Activated CD4-positive, alpha-beta T cell treated with anti-CD3 and anti-CD28 coated beads, Interleukin-2, amount 50 U/mL, for 48 hours (primary cell): ENCODE measurements at places on chromosomes 4 and X.

GRCh38 chr4:88937081-88937480 lies 119.9 kb downstream of the FAM13A start:
- DNase-seq = no peak

DNA sequence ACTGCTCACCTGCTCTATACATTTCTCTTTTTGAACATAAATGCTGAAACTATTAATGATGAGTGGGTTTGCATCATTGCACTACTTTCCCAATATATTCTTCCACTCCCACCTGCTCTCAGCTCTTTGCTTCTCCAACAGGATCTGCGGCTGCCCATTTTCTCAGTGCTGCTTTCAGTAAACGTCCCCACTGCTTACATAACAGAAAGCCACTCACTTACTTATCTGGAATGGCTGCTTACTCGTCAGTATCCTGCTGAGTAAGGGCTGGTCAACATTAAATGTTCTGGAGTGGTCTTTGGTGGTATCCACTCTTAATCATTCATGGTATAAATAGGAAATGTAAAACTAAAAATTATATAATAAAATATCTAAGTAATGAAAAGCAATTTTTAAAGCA lies 112.8 kb upstream of the HPF1 start:
- no peak for DNase-seq

GRCh38 chrX:49610718-49611310 lies 12.0 kb downstream of the GAGE1 start:
- no peak for DNase-seq

- DNase-seq = no peak
Observed at GRCh38 chr4:92120810-92121498, 182.8 kb upstream of the GRID2 start.

DNA sequence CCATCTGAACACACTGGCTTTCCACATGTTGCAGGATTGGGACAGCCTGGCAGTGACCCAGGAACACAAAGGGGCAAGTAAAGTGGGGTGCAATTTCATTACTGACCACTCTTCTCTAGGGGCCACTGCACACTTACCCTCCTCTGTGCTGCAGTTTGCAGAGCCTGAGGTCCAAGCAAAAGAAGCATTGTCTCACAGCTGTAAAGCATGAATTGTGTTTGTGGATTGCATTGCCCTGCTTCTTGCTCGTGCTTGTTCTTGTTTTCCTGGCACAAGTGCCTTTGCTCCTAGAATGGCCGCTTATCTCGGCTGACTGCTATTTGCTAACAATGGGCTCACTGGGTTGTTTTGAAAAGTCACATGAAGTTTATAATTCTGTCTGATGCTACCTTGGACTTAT lies 209.1 kb upstream of the JADE1 start:
- no peak for DNase-seq

- no peak for DNase-seq
Observed at GRCh38 chrX:586351-586750, 44.2 kb upstream of the SHOX start.

GRCh38 chrX:126489116-126489695 lies 63.4 kb downstream of the DCAF12L1 start:
- DNase-seq = no peak

DNA sequence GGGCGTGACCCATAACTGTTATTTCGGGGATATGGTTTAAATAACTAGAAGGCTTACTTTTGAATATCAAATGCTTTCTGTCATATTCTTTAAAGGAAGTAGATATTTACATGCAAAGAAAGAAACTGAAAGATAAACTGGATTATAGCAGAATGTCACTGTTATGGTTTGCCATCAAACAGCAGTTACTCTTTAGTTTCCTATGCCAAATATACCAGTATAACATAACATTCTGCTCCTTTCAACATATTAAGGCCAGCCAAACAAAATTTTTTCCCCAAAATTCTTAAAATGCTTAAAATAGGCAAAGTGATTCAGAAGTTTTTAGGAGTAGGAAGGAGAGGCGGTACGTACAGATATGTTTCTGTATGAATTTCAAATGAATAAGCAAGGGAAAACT lies 27.0 kb downstream of the KDM6A start:
- DNase-seq = no peak

DNA sequence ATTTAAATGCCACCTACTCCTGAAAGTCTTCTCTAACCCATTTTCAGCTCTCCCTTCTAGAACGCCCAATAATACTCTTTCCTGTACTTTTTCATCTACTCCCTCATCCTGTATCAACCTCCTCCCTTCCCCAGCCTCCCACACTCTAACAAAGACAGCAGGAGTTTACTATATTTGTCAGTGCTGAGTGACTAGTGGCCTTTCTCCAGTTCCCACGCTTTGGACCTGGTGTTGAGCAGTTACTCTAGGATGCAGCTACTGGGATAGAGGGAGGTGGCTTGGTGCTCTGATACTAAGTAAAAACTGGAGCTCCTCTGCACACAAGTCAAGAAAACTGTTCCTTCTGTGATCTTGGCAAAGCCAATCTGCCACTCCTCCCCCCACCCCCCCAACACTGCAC lies 36.1 kb upstream of the KLHL13 start:
- no peak for DNase-seq

GRCh38 chr4:44629280-44629866 lies 22.1 kb downstream of the YIPF7 start:
- DNase-seq = peak; percentile 12

- DNase-seq = no peak
Observed at GRCh38 chr4:82746705-82747574, 51.7 kb downstream of the SCD5 start.

DNA sequence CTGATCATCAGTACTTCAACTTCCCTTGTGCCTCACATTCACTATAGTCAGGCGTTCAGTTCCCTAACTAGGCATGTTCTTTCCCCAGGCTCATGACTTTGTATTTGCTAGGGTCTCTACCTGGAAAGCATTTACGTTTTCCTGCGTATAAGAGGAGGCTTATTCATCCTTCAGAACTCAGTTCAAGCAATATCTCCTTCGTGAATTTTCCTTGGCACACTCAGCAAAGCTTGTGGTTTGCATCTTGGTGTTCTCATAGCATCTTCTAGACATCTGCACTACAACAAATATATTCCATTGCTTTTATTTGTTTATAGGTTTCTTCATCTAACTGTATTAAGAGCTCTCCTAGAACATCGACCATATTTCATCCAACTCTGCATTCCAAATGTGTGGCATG lies 2.6 kb downstream of the CXCL6 start:
- no peak for DNase-seq

DNA sequence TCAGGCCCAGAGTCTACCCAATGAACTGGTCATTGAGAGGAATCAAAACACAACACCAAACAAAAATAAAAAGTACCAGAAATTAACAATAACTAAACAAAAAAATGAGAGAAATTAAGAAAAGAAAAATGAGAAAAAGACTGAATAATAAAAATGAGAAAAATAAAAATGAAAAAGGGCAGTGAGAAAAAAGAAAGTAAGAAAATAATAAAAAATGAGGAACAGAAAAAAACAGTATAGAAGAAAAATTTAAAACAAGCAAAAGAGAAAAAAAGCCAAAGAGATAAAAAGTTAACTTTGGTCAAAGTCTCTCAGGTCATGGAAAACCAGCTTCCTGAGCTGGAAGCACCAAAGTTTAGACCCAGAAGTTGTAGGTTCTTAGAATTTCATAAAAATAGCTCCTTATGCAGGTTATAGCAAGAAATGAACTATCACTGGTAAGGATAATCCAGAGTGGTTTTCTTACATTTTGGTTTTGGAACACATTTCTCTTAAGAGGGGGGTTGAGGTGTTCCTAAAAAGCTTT lies 51.0 kb upstream of the WDR17 start:
- no peak for DNase-seq

DNA sequence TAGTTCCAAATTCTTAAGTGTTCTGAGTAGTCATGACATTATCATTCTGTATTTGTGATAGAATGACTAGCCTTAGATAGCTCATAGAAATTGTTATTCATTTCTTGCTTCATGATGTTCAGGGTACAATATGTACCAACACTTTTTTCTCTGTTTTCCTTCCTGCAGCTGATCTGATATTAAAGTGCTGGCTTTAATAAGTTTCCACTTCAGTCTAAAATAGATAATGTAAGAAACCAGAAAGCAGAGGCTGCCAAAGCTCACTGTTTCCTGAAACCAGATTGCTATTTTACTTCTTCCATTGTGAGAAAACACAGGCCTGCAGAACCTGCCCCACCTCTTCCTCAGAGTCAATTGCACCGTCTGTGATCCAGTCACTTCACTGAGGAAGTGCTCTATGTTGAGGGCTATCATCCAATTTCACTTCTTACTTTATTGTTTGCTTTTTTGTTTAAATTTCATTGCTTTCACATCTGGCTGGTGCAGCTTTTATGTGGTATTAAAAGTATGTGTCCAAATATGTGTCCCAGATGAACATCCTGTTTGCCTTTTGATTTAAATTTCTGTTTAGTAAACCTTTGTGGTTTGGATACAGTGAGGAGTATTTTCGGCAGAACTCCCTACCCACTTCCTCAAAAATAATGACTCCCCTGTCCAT lies 652.1 kb downstream of the ANKRD50 start:
- no peak for DNase-seq

DNA sequence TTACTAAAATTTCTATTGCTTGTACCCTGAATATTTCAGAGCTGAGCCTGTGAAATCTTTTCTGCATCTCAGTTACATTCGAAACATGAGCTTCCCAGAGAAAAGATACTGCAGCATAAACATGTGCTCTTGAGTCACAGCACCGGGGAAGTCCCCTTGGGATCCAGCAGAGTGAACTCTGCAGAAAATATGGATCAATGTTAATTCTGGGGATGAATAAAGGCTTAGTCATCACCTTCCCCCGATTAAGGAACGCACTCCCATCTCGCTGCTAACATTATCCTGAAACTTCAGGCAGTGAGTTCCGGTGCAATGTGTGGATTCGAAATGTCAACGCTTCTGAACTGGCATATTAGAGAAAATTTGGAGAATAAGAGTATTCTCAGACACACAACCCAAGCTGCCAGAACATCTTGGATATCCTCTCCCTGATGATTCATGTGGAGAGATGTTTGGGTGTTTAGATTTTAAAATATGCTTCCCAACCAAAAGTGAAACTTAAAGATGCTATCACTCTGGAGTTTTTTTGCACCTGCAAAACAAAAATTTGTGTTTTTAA lies 90.8 kb downstream of the IRF2 start:
- DNase-seq = no peak

DNA sequence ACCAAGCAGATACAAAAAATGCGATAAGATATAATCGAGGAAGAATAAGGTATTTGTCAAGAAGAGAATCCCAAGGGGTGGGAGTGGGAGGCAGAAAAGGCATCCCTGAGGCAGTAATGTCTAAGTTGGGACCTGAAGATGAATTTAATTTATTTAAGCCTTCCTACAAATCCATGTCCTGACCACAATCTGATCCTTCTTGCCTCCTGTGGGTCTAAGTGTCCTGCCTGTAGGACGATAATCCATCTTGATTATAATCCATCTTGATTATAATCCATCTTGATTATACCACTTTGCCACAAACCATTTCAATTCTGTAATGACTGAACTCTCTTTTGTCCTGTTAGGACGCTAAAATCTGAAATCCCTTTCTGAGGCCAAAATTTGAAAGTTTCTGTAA lies 130.2 kb downstream of the COL25A1 start:
- DNase-seq = no peak

GRCh38 chr4:108830509-108831244 lies 67.8 kb upstream of the ETNPPL start:
- no peak for DNase-seq

GRCh38 chr4:106486533-106486932 lies 118.0 kb upstream of the GIMD1 start:
- no peak for DNase-seq

DNA sequence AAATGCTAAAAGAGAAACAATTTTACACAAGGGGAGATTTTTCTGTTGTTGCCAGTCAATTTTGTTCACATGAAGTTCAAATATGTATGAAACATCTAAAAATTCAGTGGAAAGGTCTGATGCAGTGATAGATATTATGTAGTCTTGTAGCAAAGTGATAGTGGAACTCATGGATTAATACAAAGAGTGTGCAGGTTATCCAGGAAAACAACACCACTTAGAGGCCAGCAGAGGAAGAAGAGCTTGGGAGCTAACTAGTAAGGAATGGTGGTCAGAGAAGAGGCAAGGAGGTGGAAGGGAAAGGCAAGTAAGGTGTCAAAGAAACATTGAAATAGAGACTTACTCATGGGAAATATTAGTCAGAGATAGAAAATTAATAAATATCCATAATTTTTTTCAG lies 395.6 kb downstream of the MAPK10 start:
- DNase-seq = no peak

- DNase-seq = no peak
Observed at GRCh38 chrX:10043386-10043785, 76.2 kb downstream of the CLDN34 start.

DNA sequence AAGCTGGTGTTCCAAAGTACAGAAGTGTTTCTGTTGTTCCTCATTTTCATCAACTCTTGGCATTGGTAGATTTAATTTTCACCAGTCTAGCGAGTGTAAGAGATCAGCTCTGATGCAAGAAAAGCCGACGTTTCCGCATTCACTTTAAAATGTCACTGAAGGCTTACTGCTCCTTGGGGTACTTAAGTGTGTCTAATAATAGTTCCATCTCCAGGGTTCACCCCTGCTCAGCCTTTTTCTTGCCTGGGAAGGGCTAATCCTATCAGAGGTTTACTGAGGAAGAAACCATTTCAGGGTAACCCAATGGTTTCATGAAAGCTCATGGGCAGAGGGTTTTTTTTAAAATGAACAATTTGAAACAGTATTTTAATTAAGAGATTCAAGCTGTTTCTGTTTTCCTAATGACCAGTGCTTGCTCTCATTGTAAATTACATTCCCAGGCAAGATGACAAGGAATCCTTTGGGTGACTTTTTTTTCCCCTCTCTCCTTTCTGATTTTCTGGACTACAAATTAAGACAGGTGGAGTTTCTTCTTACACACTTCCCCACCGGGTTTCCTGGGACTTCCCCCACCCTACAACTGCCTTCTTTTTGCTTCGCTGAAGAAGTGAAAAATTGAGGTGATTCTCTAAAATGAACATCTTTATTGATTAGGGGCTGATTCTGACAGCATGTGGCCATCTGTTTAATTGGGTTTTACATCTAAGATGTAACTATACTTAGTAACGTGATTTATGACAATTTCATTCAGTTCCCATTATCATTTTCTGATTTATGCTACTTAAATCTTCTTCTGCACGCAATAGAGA lies 78.7 kb upstream of the CBLL2 start:
- DNase-seq = no peak

- DNase-seq = no peak
Observed at GRCh38 chr4:48342606-48342880, 1.2 kb downstream of the SLAIN2 start.

GRCh38 chr4:110681381-110681780 lies 58.5 kb upstream of the PITX2 start:
- no peak for DNase-seq

GRCh38 chr4:16659079-16659478 lies 239.4 kb downstream of the LDB2 start:
- no peak for DNase-seq

- DNase-seq = no peak
Observed at GRCh38 chr4:6087669-6088341, 69.6 kb upstream of the C4orf50 start.

GRCh38 chrX:41481264-41482109 lies 34.3 kb downstream of the NYX start:
- peak; percentile 1 for DNase-seq

DNA sequence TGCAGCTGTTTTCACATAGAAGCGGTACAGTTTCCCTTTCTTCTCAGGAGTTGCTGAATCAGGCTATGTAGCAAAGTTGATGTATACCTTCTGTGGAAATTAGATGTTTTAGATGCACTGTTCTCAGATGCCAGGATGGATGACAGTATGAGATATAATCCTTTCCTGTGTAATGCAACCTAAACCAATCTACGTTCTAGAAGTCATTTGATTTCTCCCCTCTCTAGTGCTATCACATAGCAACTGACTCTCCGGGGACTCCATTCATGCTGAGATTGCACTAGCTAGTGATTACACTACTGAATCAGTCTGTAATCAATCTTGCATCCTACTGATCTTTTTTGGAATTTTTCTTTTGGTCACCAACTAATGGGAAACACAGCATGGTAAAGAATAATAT lies 1881.7 kb downstream of the PCDH7 start:
- no peak for DNase-seq
